Kasumi-1 (cell line): ENCODE measurements at places on chromosomes 1 and 21.

DNA sequence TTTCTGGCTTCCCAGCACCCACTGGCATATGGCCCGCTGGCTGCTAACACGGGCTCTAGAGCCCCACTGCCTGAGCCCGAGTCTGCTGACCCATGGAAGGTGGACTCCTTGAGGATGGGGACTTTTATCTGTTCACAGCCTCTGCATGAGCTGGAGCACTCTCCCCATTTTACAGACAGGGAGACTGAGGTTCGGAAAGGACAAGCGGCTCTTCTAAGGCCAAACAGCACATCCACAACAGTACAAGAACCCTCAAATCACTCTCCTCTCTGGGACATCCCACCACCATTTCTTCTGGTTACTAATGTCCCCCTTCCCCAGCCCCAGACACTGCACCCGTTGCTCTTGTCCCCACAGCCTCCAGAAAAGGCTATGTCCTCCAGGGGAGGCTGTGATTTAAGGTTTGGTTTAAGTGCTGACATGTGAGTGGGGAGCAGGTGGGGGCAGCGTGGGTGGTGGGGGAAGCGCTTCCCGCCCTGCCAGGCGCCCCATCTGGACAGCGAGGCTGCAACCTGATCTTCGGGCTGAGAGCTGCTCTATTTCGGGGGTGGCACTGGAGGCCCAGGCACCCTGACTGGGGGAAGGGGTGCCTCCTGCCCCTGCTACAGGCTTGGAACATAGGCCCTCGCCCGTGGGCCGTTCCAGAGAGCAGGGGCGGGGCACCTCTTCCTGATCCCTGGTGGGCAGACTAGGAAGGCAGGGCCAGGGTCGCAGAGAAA is 104.8 kb upstream of the WNT4 start:
- no peak for DNase-seq

- DNase-seq, result no peak
Measured at GRCh38 chr1:114561333-114561732, 20.1 kb downstream of the BCAS2 start.

DNA sequence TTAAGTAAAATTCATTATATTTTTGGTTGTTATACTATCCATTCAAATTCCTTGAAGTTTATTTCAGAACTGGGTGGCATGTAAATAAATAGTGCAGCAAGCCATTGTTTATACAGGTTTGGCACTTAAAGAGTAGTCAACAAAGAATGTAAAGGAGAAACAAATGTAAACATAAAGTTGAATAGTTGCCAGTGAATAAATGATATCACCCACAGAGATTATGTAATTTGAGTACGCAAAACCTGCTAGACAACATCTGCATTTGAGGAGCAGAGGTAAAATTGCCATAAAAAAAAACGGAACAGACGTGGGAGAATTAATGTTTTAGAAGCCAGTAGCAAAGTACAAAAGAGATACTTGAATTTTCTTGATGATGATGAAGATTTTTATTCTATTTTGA is 111.6 kb downstream of the ADGRL2 start:
- no peak for DNase-seq

GRCh38 chr1:41319807-41320711 is 41.2 kb upstream of the FOXO6 start:
- peak; percentile 81 for DNase-seq

DNA sequence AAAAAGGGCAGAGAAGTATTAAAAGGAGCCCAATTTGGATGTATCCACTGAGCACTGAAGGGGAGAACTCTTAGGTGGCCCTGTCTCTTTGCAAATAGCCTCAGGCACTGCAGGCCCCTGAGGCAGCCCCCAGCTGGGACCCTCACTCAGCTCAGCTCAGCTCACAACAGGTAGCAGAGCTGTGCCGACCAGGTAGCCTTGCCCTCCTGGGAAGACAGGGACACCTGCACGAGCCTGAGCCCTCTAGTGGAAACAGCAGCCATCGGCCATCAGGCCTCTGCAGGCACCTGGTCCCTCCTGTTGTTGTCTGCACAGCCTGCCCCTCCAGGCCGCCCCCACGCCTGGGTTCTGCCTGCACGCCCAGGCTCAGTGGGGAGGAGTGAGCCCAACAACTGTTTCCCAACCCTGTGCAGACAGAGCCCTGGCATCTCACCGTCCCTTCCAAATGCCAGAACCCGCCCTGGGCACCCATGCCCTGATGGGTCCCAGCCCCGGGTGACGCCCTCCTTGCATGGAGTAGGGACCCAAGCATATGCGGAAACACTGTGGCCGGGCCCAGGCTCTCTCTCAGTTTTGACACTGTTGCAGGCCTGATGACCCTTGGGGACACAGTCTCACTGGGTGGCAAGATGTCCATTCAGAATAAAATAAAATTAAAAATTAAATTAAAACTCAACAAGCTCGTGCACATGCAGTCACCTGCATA is 60.0 kb upstream of the AJAP1 start:
- DNase-seq, result no peak

DNA sequence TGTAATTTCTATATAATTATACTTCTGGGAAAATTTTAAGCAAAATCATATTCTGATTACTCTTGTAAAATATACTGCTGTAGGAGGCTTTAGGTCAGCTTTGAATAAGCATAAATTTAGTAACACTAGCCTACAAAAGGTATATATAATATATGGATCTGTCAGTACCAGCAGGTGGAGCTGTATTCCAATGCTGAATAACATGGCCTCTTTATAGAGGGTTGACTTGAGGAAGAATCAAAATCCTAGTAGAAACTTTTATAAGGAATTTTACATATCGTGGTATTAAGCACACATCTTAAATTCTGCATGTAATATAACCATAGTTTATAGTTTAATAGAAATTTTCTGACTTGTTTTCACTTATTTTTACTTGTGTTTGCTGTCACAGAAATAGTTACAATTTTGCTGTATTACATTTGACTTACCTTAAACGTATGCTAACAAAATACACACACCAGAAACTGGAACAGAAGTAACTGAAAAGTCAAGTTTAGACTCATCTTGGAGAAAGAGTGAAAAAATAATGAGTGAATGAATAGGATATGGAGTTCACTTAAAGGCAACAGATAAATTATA is 79.3 kb downstream of the HMCN1 start:
- peak; percentile 43 for DNase-seq

- DNase-seq, result no peak
Measured at GRCh38 chr1:10839188-10839770, 42.8 kb upstream of the CASZ1 start.

DNA sequence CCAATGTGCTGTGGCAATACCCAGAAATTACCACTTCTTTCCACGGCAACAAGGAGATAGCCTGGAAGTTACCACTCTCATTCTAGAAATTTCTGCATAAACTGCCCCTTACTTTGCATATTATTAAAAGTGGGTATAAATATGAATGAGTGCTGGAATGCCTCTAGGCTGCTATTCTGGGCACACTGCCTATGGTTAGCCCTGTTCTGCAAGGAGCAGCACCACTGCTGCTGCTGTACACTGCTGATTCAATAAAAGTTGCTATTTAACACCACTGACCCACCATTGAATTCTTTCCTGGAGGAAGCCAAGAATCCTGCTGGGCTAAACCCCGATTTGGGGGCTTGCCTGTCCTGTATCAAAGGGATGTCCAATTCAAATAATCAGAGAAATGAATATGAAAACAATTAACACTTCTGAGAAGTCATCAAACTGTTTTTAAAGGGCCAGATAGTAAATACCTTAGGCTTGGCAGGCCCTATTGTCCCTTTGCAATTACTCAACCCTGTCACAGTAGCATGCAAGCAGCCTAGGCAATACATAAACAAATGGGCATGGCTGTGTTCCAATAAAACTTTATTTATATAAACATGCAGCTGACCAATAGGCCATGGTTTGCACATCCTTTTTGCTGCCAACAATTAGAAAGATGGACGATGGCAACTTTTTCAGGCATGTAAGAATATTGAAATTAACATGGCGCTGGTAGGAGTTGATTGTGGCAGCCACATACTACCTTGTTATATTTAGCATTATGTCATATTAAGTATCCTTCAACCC is 369.4 kb upstream of the B3GALT2 start:
- no peak for DNase-seq

DNA sequence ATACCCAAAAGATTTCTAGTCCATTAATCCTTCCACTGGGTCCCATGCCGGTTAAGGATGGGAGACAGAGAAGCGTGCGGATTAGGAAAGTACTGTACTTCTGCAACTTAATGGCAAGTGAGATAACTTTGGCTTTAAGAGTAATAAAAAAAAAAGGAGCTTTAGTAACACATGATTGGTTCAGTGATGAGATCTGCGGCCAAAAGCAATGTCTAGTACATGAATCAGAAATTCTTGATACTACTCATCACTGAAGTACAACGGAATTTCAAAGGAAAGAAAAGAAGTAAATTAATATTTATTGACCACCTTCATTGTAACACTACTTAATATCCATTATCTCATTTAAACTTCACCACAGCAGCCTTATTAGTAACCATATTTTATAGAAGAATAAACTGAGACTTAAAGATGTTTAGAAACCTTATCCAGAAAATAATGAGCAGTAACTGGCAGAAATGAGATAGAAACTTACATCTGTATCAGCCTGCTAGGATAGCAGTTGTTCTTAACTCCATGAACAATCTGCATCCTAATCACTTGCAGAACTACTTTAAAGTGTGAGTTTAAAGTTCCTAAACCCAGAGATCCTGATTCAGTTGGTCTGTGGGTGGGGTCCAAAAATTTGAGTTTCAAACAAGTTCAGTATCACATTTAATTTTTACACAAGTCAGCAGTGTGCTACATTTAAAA is 14.1 kb upstream of the NUF2 start:
- no peak for DNase-seq

- DNase-seq, result no peak
Measured at GRCh38 chr1:226268421-226269124, 40.4 kb downstream of the LIN9 start.

DNA sequence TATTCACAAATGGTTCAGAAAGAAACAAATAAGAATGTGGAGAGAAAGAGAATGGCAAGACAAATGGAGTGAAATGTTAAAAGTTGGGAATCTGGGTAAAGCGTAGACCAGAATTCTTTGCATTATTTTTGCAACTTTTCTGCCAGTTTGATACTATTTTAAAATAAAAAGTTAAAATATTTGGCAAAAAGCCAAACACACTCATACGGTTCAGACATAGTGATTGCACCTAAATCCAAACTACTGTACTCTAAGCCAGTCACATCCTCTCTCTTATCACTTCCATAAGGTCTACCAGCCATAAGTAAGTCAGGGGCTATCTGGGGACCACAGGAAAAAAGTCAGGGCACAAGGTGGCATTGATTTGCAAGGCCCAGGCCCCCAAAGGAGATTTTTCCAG is 14.4 kb downstream of the STUM start:
- DNase-seq, result no peak

- no peak for DNase-seq
Measured at GRCh38 chr1:217561446-217561845, 69.4 kb downstream of the GPATCH2 start.

GRCh38 chr1:12637693-12638092 is 6.2 kb upstream of the AADACL4 start:
- DNase-seq, result no peak

GRCh38 chr1:86965012-86965826 is 50.8 kb downstream of the HS2ST1 start:
- DNase-seq, result peak; percentile 67

DNA sequence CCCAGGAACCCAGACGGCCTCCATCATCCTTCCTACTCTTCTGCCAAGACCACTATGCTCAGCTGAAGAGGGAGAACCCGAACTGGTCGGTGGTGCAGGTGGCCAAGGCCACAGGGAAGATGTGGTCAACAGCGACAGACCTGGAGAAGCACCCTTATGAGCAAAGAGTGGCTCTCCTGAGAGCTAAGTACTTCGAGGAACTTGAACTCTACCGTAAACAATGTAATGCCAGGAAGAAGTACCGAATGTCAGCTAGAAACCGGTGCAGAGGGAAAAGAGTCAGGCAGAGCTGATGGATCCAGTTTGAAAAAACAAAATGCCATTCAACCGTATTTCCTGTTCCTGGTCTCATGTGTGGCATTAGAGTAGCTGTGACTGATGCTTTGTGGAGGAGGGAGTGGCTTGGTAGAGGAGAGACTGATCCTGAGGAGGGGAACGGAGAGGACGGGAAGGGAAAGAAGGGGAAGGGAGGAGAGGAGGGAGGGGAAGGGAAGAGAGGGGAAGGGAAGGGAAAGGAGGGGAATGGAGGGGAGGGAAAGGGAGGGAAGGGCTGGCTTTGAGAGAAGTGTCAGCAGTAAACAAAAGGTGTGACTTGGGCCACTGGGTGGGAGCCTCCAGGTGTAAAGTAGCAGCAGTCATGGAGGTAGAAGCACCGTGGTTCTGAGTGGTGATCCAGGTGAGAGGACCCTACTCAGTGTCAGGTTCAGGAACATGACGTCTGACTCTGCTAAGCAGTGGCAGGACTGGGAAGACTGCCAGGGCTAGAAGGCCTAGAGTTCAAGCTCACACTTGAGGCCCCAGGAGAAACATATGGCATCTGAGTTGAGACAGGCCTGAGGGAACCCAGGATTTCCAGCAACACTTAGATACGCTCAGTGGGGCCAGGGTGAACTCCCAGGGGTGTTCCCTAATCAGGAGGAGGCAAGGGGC is 846 bp downstream of the HMGB4 start:
- no peak for DNase-seq

DNA sequence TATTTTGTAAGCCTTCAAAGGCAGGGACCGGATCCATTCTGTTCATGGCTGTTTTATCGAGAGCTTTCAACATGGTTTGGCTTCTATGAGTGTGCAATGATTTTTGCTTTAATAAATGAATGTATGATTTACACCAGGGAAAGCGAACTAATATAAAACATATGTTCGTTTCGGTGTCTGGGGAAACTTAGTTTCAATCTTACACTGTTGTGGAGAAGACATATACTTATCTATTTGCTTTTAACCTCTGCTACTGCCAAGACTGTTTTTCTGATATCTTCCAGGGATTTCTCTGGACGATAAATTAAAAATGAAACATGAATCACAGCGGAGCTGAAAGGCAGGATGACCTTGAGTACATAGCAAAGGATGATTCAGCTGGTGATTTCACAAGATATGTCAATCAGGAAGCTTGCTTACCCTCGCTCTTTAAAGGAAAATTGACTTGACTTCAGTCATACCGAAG is 14.7 kb upstream of the CYYR1 start:
- no peak for DNase-seq

GRCh38 chr21:41747943-41748738 is 18.7 kb downstream of the RIPK4 start:
- no peak for DNase-seq

DNA sequence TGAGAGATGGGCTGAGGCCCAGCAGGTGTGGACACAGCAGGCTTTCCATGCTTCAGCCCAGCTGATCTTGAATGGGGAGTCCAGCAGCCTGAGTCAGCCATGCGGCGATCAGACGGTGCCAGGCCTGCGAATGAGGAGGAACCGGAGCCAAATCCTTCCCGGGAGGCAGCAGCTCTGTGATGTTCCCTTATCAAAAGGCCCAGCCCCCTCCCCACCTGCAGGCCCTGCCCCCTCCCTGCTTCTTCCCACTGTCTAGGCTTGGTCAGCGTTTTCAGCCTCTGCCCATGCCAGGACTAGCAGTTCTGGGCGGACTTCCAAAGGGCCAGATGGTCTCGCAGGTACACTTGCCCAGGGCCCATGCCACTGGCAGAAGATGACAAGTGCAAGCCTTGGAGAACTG is 253.8 kb downstream of the KAZN start:
- no peak for DNase-seq

DNA sequence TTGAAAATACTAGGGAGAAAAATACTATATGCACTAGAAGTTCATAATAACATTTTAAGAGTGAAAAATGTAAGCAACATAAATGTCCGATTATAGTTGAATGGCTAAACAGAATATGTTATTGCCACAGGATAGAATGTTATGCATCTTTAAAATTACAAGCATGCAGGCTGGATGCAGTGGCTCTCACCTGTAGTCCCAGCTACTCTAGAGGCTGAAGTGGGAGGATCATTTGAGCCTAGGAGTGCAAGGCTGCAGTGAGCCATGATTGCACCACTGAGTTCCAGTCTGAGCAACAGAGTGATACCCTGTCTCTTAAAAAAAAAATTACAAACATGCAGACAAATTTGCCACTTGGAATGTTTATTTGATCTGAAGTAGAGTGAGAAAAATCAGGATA is 3.0 kb upstream of the BATF3 start:
- no peak for DNase-seq
